ENCODE measurements at places on chromosomes 13 and 19.

DNA sequence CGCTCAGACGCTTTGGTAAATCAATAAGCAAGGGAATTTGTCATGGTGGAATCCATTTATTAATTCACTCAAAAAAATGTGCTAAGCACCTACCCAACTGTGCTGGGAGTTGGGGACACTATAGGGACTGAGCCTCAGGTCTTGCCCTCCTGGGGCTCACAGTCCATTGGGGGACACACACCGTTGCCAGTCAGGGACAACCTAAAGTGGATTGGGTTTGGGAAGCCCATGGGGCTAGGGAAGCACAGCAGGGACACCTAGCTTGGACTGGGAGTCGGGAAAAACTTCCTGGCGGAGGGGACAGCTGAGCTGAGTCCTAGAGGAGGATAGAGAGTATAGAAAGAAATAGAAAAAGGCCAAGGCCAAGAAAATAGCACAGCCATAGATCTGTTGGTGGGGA is 8.5 kb downstream of the FOSB start:
- no peak for DNase-seq

DNA sequence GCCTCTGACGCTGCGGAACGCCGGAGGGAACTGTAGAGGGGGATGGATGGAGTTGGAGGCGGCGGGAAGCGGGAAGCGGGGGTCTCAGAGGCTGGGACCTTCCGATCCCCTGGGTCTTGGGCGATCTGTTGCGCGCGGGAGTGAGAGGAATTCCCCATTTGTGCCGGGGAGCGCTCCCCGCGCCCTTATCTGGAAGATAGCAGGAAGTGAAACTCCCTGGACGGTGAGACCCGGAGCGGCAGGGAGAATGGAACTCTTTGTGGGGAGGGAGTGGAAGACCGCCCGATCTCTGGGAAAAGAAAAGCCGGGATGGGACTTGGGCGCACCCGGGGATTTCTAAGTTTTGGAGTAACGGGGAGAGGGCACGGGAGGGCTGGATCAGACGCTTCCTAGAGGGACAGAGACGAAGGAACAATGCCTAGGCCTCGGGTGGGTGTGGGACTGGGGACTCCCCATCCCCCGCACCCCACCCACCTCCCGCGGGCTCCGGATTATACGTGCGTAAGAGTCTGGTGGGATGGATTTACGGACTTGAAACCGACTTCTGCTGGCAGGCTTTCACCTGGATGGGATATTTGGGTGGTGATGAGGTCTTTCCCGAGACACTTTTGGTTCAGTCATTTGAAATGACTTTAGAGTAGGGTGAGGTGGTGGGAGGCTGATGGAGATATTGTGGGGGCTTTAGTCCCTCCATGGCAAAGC is 495 bp downstream of the LSR start:
- no peak for DNase-seq

GRCh38 chr13:29897102-29897501 is 46.7 kb upstream of the UBL3 start:
- no peak for DNase-seq

GRCh38 chr13:25678398-25678797 is 306.6 kb downstream of the ATP8A2 start:
- DNase-seq = no peak

- no peak for DNase-seq
These were observed 7.4 kb downstream of the HPN start for GRCh38 chr19:35048911-35049411.

DNA sequence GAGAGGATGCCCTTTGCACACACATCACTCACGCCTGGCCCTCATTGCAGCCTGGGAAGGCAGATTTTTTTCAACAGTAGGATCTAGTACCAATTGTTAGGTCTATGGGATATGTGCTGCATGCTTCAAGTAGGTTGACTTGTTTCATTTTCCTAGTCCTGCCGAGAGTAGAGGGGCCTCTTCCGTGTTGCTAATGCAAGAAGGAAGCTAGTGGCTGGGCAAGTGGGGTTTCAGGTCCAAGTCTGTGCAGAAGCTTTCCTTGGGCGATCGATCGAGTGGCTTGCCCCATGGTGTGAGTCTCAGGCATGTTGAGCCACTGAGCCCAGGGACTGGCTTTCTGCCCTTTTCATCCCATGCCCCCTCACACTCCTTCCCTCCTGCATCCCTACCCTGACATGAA is 13.7 kb downstream of the ILF3 start:
- DNase-seq = no peak

GRCh38 chr13:19818223-19818842 is 35.6 kb upstream of the PSPC1 start:
- DNase-seq = no peak

- peak; percentile 79 for DNase-seq
These were observed 50.0 kb downstream of the PIN1 start for GRCh38 chr19:9885077-9885552.

GRCh38 chr19:14048443-14049153 is 13.3 kb downstream of the PALM3 start:
- no peak for DNase-seq

GRCh38 chr13:73254827-73255226 is 196.0 kb downstream of the KLF5 start:
- no peak for DNase-seq

GRCh38 chr13:43546251-43546650 is 240.5 kb downstream of the ENOX1 start:
- DNase-seq = no peak

DNA sequence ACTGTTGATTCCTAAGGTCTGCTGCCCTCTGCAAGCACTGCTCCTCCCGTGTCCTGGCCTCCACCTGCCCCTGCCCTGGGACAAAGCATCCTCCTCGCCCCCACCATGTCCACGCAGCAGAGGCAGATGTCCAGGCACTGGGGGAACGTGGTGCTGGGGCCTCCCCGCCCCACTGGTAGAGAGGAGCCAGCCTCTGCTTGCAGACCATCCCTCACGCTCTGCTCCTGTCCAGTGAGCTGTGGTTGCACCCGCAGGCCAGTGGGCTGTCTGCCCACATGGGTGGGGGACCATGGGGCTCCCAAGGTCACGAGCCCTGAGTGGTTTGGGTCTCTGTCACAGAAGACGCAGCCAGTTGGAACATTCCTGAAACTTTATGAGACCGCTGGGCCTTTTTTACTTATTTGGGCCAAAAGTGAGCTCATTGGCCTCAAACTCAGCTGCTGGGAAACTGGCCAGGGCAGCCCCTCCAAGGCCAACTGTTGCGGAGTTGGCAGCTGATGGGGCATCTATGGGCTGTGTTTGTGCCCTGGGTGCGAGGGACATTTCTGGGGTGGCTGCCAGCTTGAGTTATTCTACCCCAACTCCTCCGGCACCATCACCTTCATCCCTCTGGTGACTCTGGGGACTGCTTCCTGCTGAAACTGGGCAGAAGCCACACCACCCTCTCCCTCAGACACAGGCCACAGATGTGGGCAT is 64.8 kb upstream of the F7 start:
- no peak for DNase-seq

DNA sequence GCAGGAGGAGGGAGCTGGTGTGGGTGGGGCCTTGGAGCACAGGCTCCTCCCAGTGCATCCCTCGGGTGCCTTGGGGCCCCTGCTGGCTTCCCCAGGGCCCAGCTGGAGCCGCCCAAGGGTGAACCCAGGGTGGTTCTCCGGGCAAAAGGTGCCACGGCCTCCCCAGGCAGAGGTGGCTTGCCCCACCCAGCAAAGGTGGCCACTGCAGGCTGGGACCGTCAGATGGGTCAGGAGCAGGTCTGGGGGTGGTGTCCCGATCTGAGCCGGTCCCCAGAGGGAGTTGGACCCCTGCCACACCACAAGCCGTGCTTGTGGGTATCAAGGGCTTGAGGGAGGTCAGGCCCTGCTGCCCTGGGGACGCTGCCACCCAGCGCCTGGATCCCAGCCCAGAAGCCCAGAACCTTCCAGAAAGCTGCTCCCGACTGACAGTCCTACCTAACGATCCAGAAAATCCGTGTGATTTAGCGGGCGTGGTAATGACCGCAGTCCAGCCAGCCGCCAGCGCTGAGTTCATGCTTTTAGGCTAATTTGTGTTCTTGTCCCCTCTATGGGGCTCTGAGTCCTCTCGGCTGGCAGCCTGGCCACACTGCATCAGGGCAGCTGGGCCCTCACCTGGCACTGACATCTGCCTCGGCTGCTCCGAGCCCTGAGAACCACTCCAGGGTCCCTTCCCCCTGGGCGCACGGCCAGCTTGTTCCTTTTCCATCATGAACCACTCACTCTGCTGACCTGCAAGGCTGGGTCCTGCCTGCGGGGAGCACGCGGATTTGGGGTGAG is 5.0 kb upstream of the GRIN3B start:
- DNase-seq = no peak

GRCh38 chr19:21912654-21913053 is 76.7 kb upstream of the ZNF43 start:
- no peak for DNase-seq

DNA sequence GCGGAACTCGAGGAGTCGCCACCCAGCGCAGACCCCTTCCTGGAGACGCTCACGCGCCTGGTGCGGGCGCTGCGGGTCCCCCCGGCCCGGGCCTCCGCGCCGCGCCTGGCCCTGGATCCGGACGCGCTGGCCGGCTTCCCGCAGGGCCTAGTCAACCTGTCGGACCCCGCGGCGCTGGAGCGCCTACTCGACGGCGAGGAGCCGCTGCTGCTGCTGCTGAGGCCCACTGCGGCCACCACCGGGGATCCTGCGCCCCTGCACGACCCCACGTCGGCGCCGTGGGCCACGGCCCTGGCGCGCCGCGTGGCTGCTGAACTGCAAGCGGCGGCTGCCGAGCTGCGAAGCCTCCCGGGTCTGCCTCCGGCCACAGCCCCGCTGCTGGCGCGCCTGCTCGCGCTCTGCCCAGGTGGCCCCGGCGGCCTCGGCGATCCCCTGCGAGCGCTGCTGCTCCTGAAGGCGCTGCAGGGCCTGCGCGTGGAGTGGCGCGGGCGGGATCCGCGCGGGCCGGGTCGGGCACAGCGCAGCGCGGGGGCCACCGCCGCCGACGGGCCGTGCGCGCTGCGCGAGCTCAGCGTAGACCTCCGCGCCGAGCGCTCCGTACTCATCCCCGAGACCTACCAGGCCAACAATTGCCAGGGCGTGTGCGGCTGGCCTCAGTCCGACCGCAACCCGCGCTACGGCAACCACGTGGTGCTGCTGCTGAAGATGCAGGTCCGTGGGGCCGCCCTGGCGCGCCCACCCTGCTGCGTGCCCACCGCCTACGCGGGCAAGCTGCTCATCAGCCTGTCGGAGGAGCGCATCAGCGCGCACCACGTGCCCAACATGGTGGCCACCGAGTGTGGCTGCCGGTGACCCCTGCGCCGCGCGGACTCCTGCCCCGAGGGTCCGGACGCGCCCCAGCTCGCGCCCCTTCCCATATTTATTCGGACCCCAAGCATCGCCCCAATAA is 2.3 kb downstream of the AMH start:
- no peak for DNase-seq

DNA sequence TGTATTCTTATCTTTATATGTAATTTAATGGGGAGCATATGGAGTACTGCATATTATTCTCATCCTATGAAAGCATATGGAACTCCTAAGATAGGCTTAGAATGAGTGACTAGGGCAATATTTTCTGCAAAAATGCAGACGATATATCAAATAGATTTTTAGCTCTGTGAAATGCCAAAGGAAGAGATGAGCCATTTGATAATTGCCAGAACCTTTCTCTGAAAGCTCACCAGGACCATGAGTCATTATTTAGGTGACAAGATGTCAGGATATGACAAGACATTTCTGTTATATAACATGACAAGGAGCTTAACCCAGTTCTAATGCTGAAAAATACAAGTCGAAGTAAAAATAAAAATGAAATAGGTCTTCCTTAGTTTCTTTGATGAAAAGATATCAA is 145.0 kb downstream of the SLITRK6 start:
- DNase-seq = no peak

GRCh38 chr19:47241919-47242577 is 11.0 kb upstream of the BBC3 start:
- no peak for DNase-seq

DNA sequence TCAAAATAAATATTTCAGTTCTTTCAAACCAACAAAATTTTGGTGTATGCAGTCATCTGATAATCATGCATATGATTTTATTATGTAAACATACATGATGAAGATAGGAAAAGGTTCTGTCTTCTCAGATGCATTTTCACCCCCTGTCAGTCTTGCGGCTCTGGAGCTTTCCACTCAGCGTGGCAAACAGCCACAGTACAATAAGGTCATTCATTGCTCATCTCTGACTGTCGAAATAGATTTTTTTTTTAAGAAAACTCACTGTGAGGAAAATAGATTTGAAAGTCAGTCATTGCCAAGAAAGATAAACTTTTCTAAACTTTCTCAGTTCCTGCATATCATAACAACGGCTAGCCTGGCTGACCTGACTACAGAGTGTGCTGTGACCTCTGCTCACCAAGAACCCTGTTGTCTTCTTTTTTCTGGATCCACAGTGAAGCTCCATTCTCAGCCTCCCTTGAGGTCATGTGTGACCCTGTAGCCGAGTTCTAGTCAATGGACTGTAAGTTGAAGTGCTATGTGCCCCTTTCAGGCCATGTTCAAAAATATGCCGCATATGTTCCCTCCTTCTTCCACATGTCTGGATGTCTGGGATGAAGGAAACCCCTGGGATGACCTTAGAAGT is 519.6 kb downstream of the KLF5 start:
- DNase-seq = no peak

DNA sequence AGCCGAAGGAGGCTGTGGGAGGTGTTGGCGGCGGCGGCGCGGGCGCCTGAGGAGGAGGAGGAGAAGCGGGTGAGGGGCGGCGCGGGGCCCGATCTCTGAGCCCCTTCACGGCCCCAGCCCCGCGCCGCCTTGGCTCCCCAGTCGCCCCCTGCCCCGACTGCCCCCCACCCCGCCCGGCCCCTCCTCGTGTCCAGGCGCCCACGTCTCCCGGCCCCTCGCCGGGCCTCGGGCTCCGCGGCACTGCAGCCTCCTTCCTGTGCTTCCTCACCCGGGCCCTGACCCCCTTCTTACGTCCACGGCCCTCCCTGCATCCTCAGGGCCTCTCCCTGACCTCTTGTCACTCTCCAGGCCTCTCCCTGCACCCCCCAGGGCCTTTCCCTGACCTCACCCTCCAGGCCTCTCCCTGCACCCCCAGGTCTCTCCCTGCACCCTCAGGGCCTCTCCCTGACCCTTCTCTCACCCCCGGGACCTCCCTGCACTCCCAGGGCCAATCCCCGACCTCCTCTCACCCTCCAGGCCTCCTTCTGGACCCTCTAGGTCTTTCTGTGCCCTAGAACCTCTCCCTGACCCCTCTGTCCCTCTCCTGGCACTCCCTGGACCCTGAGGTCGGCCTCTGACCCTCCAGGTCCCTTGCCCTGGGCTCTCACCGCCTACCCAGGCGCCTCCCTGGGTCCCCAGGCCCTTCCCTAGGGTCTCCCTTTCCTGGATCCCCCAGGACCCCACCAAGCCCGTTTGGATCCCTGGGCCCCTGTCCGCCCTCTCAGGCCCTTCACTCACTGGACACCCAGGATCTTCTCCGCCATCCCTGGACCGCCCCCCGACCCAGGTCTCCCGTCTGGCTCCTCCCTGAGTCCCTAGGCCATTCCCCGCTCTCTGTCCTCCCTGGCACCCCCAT is 460 bp downstream of the KMT5C start:
- DNase-seq = no peak

GRCh38 chr13:99151516-99151915 is 49.1 kb upstream of the UBAC2 start:
- no peak for DNase-seq

DNA sequence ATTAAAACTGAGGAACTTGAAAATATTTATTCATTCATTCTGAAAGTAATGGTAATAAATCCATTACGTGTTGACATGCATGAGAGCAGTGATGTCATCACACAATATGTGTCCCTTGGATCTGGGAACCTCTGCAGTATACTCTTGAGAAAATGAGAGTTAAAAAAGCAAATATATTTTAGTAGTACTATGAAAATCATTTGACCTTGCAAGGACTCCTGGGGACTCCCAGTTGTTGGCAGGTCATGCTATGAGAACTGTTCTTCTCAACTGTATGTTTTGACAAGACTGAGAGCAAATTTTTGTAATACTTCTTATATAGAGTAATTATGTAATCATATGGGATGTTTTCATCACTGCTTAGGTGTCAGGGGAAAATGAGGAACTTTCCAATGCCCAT is 249.4 kb downstream of the PCCA start:
- no peak for DNase-seq

Measured in skin of body (tissue), 3 donors.